ENCODE measurements at places on chromosomes 12 and 14. TPM values are rescaled to one million over a fixed set of nuclear protein-coding genes. Genes with fewer than 3 reads are reported as not detected.

The HPD gene
- total RNA-seq, result 0.16 TPM

The KCNH3 gene
- total RNA-seq, result 0.39 TPM

The APOF gene
- not detected for total RNA-seq

The LMO3 gene
- total RNA-seq, result not detected

The FGF6 gene
- not detected for total RNA-seq

The DPF3 gene
- total RNA-seq, result not detected

The LAG3 gene
- total RNA-seq, result 71.3 TPM

The SLCO1B1 gene
- total RNA-seq, result not detected

The SIX6 gene
- total RNA-seq, result not detected

The OSBPL8 gene
- total RNA-seq, result 69.7 TPM

The PLEKHH1 gene
- total RNA-seq, result 9.1 TPM

The EML5 gene
- total RNA-seq, result 1.1 TPM

The FLRT2 gene
- total RNA-seq, result not detected

The RPL10L gene
- not detected for total RNA-seq

The CAPZA3 gene
- not detected for total RNA-seq
